Activated CD8-positive, alpha-beta memory T cell treated with anti-CD3 and anti-CD28 coated beads, Interleukin-2, amount 10 ng/mL, durations not matched to agents 7 days and 5 days (primary cell): ENCODE measurements at places on chromosomes 11 and 22.

- DNase-seq: no peak
Measured at GRCh38 chr11:20059587-20060021, 100.7 kb downstream of the DBX1 start.

- peak; percentile 97 for DNase-seq
Measured at GRCh38 chr22:31496007-31496734, at the start of gene SFI1. TSS of gene SFI1 (plus strand) at chr22:31496536. CDS start at chr22:31508285, 11,749 bp downstream.

GRCh38 chr11:17816232-17816931 lies 81.8 kb downstream of the KCNC1 start:
- no peak for DNase-seq

DNA sequence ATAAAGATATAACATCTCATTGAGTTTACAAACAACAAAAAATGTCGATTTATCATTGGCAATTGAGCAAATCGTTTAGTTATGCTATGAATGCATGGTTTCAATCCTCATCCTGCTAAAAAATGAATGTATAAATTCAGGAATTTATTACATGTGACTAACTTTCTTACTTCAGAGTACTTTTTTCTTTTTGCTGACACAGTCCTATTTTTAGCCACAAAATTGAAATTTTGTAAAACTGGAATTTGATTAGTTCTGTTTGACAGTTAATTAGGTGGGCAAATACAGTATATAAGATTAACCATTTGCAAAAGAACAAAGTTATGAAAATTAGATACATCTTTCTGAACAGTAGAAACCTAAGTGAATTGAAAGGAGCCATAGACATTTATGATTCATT lies 925.0 kb upstream of the CHORDC1 start:
- DNase-seq: no peak

GRCh38 chr22:17764036-17764435 lies 10.2 kb downstream of the BID start:
- DNase-seq: no peak

DNA sequence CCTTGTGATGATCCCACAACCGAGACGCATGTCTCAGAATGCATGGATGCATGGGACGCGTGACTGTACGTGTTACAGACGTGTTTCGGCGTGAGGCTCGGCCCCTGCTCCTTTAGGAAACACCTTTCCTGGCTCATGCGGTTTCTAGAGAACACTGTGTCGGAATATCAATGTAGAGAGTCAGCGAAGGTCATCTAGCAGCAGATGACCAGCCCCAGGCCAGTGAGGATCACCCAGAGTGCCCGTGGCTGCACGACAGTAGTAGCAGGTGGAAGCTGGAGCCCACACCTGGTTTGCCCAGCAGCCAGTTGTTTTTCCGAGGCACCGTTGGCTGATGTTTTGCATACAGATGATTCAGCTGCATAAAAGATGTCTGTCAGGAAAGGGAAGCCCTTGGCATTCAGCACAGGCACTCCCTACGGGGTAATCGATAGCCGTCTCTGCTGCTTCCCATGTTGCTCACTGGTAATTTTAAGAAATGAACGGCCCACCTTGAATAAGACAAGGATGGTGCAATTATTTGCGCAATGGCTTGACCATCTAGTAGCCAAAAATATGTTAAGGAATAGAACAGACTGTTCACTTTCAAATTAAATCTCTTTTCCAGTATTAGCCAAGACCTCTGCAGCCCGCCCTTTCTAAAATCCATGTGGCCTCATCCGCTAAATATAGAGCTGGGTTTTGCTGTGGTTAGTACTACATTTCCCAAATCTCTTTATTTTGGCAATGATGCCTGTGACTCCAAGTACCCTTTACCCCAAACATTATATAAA lies 1.1 kb upstream of the CLTCL1 start:
- no peak for DNase-seq

GRCh38 chr11:118623269-118623655 lies 15.8 kb downstream of the PHLDB1 start:
- DNase-seq: no peak

- DNase-seq: no peak
Measured at GRCh38 chr11:44817207-44817949, 90.6 kb downstream of the TSPAN18 start.

- DNase-seq: no peak
Measured at GRCh38 chr22:37394341-37394740, 32.9 kb downstream of the ELFN2 start.

DNA sequence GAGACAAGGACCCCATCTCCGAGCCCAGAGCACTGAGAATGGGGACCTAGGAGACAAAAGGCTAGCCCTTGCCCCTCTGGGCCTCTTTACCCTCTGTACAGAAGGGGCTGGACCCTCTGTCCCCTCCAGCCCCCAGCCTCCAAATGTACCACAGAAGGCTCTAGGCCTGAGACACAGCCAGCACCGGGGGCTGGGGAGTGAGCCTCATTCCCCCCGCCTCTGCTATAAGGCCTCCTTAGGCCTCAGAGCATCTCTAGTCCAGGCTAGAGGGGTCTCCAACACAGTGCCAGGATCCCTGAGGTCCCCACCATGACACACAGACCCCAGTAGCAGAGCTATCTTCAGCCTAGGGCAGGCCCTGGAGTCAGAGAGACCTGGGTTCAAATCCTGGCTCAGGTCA lies 4.8 kb downstream of the SMTN start:
- DNase-seq: no peak

DNA sequence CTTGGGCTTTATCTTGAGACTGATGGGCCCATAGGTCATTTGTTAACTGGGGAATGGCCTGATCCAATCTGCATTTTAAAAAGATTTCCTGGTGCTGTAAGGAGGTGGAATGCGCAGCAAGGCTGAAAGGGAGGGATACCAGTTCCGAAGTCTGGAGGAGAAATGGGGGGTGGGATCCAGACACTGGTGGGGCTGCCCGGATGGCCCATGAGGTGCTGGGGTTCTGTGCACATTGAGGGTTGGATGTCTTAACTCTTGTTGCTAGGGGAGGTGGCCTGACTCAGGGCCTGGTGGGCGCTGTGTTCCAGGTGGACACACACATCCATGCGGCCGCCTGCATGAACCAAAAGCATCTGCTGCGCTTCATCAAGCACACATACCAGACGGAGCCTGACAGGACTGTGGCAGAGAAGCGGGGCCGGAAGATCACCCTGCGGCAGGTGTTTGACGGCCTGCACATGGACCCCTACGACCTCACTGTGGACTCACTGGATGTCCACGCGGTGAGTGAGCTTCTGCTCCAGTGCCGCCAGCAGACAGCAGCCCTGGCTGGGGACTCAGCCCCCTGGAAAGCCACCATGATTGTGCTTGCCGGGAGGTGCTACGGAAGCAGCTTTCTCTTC lies 38.1 kb downstream of the AMPD3 start:
- peak; percentile 37 for DNase-seq

GRCh38 chr11:20026629-20027555 lies 133.4 kb downstream of the DBX1 start:
- no peak for DNase-seq

- DNase-seq: peak; percentile 65
Measured at GRCh38 chr11:61747192-61747966, 5.1 kb upstream of the MYRF start.

DNA sequence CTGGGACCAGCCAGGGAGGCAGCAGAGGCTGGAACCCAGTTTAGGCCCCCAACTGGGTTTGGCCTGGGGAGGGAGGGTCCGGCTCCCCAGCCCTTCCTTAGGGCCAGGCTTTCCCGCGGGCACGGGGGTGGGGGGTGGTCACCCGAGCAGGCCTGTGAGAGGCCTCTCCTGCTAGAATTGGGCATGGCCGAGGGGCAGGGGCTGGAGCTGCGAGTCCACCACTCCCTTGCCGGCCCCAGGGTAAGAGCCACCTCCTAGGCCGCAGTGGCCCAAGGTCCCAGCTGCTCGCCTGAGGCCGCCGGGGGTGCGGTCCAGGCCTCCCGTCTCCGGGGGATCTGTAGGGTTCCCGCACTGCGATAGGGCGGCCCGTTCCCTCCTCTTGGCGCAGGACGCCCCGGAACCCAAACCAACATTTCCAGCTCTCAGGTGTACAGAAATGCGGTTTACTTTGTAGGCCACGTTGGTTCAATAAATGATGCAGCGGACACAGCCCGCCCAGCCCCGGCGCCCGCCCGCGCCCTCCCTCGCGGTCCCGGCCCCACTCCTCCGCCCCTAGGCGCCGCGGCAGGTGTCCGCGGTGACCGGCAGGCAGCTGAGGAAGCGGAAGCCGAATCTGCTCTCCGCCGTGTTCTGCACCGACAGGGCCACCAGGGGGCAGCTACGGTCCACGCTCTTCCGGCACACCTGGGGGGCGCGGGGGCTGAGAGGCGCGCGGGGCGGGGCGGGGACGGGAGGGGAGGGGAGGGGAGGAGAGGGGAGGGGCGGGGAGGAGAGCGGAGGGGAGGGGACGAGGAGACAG lies 5.9 kb downstream of the LMNTD2 start:
- peak; percentile 82 for DNase-seq

DNA sequence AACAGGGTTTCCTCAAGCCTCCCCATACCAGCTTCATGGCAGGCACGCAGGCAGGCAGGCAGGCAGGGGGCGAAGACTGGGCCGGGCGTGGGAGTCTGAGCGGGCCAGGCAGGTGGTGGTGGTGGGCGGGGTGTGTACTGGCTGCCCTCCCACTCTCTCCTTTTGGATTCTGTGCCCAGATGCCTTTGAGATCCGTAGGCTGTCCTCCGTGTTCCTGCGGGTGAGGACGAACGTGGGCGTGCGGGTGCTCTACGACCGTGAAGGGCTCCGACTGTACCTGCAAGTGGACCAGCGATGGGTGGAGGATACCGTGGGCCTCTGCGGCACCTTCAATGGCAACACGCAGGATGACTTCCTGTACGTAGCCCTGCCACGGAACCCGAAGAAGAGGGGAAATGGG lies 23.0 kb downstream of the OTOG start:
- no peak for DNase-seq

DNA sequence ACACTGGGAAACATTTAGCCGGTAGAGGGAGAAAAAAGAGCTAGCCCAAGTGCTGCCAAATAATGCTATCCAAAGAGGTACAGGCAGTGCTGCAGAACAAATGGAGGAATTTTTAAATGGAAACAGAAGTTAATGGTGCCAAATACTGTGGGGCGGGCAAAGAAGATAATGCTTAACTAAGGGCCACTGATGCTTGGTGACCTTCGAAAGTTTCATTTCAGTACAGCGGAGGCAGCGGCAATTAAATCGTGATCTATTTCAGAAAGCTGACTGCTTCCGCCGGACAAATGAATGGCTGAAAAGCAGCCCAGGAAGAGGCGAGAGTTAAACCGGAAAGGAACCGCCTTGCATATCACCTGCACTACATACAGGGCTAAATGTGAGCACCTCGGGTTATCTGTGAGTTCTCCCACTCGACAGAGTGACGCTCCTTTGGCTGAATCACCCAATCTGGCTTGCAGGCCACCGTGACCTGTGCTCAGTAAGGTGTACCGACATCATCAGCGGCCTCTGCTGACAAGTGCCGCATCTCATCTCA lies 42.1 kb downstream of the CADM1 start:
- no peak for DNase-seq

DNA sequence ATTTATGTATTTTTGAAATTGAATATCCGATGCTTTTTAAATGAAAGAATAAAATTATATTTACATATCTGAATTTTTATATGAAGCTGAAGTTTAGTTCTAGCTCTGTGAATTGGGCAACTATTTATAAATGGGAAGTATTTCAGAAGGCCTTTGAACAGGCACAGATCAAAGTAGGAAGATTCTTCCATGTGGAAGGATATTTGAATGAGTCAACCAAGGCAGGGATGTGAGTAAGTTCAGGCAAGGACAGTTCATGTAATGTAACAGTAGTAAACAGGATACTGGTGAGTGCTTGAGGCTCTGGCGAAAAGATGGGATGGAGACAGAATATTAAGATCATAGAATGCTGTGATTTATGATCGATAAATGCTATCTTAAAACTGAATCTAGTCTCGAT lies 417.8 kb upstream of the CCDC179 start:
- DNase-seq: no peak

- no peak for DNase-seq
Measured at GRCh38 chr22:36048911-36049677, 20.5 kb upstream of the RBFOX2 start.

DNA sequence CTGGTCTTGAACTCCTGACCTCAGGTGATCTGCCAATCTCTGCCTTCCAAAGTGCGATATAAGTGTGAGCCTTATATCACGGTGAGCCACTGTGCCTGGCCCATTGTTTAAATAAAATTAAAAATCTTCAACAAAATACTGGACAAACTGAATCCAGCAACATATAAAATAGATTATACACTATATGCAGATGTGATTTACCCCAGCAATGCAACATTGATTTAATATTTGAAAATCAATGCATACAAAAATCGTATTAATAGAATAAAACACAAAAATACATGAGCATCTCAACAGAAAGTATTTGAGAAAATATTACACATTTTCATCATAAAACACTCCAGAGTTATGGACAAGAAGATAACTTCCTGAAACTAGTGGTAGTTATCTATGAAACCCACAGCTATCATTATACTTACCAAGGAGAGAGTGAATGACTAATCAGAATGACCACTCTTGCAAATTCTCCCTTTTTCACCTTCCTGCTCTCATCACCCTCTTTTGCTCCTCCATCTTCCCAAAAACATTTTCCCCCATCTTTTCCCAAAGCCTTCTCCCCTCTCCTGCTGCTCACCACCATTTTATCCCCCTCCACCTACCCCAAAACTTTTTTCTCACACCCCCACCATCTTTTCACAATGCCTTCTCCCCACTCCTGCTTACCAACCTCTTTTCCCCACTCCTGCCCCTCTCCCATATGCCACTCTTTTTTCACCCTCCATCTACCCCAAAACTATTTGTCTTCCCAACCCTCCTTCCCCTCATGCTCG lies 122.1 kb upstream of the VPREB1 start:
- DNase-seq: no peak

GRCh38 chr11:123057661-123058305 lies 4.2 kb downstream of the HSPA8 start:
- no peak for DNase-seq

DNA sequence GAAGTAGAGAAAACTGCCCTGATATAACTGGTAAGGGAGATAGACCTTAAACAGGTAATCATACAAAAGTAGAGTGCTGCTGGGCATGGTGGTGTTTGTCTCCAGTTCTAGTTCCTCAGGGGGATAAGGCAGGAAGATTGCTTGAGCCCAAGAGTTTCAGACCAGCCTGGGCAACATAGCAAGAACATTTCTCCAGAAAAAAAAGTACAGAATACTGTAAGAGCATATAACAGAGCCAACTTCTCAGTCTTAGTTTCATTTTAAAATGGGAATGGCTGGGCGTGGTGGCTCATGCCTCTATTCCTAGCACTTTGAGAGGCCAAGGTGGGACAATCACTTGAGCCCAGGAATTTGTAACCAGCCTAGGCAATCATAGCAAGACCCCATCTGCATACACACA lies 4.5 kb upstream of the RHOG start:
- DNase-seq: no peak
